ENCODE measurements at places on chromosomes 16 and 17.

DNA sequence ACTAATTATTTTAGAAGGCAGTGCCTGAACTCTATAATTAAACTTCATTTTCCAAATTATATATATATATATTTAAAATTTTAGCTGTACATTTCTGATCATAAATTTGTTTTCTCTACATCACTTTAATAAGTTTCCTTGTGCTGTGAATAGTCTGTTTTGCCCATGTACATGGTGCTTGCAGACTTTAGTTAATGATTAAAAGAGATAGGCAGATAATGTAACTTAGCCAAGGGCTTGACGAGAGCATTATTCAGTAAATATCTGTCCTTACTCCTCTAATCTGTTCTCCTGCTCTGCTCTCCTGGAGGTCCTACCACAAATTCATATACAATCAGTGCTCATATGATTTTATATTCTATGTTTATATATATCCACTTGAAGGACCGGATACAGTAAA lies 595.2 kb upstream of the KIF2B start:
- no peak for DNase-seq

DNA sequence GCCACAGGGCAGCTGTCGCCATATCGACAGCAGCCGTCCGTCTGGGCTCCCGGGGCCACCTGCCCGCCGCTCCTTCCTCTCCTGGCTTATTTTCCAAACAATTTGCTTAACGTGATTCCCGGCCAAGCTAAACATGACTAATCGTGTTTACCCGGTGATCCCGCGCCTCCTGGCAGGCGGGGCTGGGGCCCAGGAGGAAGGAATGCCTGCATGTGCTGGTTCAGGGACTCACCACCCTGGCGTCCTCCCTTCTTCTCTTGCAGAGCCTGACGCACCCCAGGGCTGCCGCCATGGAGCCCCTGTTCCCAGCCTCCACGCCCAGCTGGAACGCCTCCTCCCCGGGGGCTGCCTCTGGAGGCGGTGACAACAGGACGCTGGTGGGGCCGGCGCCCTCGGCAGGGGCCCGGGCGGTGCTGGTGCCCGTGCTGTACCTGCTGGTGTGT lies 6.1 kb downstream of the SSTR5 start:
- DNase-seq, result no peak

DNA sequence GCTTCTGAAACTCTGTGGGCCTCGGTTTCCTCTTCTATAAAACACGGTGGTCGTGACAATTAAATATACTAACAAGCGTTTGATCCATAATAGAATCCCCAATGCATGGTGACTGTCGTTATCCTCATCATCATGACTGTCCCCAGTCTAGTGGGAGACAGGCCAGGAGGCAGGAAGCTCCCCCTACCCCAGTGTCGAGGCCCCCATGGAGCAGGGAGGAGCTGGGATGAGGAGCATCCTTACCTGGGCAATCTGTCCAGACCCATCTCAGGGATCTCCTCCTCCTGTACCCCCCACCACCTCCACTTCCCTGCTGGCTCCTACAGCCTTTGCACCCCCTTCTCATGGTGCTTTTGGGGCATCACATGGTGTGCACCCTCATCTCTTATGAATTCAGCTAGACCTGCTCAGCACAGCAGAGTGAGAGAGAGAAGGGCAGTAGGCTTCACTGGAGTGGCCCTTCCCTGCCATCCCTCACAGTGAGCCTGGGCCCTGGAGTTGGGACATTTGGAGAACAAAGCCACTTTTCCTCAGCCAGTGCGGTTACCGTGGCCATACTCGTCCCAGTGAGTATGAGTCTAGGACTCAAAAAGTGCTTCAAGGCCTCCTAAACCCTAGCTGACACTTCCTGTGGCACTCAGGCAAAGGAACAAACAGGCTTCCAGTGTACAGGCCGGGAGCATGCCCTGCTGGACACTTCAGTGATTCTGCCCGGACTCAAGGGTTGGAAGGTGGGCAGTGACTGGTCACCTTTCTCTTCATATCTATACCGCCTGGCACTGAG lies 148.6 kb downstream of the CLEC16A start:
- no peak for DNase-seq

- DNase-seq, result no peak
Measured at GRCh38 chr16:57970319-57970718, 609 bp downstream of the CNGB1 start.

DNA sequence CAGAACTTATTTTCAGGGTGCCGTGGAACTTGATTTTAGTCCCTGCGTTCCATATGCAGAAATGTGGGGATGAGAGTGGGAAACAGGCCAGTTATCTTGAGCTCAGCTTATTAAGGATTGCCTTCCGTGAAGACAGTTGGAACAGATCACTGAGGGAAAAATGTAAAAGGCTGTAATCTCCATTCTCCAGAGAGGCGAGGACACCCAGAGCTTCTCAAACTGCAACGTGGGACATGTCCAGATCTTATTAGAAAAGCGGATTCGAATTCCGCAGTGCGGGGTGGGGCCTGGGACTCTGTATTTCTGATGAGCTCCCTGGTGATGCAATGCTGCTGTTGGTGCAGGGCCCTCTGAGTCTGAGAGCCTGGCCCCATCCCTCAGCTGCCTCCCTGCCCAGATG lies 185.6 kb upstream of the CIBAR2 start:
- DNase-seq, result no peak

DNA sequence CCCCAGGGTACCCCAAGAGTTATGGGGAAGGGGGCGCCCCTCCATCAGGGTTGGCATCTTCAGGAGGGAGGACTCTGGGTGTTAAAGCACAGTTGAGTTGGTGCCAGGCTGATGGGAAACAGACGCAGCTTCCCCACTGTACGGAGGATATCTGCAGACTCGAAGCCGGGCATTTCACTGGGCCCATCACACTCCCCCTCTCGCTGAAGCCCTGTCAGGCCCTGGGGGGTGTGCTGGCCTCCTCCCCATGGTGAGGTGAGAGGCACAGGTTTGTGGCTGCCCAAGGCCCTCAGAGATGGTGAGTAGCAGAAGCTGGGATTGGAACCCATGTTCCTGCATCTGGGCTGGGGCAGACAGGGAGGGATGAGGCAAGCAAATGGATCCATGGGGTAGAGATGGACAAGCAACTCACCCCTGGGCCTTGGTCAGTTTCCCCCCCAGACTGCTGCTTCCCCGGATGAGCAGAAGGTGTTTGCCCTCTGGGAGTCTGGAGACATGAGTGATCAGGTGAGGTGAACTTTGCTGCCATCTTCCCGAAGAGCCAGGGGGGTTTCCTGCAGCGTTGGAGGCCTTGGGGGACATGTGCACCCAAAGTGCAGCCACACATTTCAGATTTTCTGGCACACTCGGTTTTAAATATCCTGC lies 31.0 kb downstream of the POLR3E start:
- no peak for DNase-seq

DNA sequence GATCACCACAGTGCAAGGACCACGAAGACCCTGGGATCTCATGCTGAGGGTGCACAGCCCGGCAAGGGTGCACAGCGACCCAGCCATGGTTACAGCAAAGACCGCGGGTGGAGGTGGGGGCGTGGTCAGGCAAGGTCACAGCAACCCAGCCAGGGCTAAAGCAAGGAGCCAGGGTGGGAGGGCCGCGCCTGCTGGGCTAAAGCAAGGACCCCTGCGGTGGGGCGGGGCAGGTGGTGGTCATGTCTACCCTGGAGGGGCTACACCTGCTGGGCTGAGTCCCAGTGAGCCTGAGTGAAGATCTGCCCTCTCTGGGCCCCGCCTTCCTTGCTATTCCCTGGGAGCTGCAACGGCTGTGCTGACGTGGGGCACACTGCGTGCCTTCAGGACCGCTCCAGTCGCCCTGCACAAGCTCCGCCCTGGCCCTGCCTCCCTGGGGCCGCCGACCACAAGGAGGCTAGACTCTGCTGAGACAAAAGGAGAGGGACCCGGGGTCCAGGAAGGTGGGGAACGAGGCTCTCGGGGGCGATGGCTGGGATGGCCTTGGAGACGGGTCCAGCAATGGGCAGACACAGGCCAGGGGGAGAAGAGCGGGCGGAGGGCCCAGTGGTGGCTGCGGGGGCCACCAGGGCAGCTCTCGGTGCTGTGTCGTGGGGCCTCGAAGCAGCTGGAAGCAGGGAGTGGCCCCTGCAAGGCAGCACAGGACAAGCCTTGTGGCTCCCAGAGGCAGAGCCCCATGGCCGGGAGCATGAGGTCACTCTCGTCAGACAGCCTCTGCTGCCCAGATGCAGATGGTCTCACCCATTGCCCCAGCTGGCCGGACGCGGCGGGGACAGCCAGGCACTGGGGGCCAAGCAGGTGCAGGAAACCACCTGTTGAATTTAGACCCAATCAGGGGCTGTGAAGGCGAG lies 52.8 kb downstream of the CBFA2T3 start:
- DNase-seq, result no peak

DNA sequence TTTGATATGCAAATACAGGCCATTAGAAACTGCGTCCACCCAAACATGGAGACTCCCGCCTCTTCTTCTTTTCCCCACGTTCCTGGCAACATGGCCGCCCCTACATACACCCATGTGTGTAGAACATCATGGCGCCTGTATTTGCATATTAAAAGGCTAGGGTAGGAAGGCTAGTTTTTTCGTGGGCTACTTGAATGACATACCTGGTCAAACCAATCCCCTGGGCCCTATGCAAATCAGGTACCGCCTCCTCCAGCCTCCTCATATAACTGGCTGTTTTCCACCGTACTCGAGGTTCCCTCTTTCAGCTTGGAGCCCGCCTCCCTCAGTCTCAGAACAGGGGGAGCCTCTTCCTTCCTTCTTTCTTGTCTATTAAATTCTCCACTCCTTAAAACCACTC lies 840 bp upstream of the CD300LB start:
- no peak for DNase-seq

DNA sequence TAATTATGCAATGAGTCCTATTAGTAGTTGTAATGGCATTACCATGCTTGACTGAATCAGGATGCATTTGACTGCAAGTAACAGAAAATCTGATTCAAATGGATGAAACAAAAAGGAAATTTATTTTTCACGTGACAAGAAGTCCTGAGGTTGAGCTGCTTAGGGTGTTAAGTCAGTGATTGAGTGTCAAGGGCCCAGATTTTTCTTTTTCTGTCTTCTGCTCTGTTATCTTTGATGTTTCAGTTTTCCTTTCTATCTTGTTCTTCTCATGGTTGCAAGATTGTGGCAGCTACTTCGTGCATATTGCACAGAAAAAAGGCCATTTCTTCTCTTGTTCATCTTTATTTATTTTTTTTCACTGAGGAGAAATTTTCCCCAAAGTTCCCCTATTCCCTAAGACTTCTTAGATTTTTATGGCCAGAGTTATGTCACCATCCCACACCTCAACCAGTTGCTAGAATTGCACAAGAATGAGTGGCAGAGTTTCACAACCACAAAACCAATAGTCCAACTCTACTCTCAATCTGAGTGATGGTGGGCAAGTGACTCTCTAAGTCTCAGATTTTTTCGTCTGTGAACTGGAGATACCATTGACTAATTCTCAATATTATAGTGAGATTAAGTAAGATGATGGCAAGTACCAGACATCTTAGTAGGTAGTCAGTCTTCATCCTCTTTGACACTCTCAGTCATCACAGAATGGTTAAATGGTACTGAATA lies 15.7 kb upstream of the GPR139 start:
- DNase-seq, result no peak

GRCh38 chr16:24195221-24195620 lies 60.9 kb upstream of the CACNG3 start:
- DNase-seq, result no peak

DNA sequence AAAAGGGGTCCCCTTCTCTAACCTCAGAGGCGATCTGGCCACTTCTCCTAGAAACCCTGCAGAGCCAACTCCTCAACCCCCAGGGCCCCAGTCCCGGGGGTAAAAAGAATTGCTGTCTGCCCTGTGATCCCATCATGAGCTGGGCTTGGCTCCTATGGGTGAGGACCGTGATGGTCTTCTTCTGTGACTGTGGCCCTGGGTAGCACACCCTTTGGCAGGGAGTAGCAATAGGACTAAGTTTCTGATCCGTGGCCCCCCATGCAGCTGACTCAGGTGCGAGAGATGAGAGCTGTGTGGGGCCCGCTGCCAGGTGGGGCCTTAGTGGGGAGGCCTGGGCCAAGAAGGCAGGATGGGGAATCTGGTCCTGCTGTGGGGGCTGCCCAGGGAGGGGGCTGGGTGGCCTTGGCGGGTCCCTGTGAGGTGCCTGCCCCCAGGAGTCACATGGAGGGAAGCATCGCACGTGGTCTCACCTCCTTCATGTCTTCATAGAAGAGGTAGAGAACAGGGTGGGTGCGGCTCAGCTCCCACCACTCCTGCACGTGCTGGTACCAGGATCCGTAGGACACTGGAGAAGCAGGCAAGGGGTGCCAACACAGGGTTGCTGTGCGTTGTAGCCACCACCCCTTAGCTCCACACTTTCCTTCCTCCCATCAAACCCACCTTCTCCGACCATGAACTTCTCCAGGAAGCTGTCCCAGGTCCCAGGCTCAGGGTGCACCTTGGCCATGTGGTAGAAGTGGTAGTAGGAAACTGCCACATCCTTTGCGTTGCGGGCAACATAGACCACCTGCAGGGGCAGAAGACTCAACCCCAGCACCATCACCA lies 3.3 kb downstream of the SULT1A1 start:
- no peak for DNase-seq

GRCh38 chr17:39538866-39539265 lies 68.9 kb downstream of the NEUROD2 start:
- DNase-seq, result no peak

DNA sequence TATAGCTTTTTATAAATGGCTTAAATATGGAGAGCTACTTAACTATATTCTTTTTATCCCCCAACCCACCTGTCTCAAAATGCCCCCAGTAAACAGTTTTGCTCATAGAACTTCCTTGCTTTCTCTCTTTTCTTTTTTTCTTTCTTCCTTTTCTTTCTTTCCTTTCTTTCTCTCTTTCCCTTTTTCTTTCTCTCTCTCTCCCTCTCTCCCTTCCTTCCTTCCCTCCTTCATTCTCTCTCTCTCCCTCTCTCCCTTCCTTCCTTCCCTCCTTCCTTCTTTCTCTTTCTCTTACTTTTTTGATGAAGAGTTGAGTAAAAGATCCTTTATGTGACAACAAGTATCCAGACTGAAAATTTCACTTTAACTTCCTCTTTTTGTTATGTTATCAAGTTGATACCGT lies 48.2 kb downstream of the KCNJ2 start:
- no peak for DNase-seq

GRCh38 chr16:82072313-82072712 lies 37.3 kb downstream of the HSD17B2 start:
- DNase-seq, result no peak

DNA sequence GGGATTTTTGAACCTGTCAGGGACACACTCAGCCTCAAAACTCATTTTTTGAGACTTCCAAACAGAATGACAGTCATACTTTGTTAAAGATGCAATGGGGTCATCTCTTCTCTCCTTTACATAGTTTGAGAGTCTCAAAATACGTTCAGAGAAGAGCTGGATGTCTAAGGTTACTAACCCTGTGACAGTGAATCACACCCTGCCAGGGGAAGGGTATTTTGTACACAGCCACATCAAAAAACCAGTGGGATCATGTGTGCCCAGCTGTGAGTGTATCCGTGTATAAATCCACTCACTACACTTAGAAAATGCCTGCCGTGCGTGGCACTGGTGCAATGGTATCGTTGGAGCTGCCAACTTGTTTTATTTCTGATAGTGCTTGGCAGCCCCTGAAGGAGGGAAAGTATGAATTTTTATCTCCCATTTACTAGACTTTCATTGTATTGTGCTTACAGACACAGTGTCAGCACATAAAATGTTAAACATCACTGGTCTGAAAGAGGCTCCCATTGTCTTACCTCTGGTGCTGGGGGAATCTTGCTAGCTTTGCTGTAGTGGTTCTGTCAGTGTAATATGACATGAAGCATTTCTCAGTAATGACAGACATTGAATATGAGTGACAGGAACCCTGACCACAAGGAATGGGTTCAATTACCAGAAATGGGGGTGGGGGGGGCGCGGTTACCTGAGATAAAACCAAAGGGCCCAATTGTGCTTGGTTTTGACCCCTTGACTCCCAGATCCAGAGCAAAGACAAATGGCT lies 256.3 kb downstream of the FTO start:
- no peak for DNase-seq

- DNase-seq, result peak; percentile 99
Measured at GRCh38 chr17:83155128-83156121, 76.0 kb downstream of the METRNL start.
